AG09319 (cell line): ENCODE measurements at places on chromosomes 12 and 14.

- no peak for DNase-seq
Measured at GRCh38 chr12:103313894-103314293, 181.9 kb downstream of the C12orf42 start.

DNA sequence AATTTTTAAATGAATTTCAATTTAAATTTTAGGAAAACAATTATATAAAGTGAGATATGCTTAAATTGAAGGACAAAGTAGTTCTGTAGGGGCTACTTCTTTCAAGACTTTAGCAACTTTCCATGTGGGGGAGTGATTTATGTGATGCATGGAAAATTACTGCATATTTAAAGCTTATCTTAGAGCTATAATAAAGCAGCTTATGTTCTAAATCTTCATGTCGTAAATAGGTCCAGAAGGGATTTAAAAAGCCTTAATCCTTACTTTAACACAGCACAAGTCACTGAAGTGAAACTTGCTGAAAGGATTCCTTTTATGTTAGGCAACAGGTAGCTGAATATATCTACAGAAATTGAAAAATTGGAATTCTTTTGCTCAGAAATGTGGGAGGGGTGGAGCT, 340.4 kb downstream of the NAV3 start:
- DNase-seq, result no peak

GRCh38 chr12:2414810-2415567, 362.2 kb downstream of the CACNA1C start:
- DNase-seq, result no peak

GRCh38 chr12:52517888-52518287, 2.3 kb downstream of the KRT5 start:
- DNase-seq, result no peak

DNA sequence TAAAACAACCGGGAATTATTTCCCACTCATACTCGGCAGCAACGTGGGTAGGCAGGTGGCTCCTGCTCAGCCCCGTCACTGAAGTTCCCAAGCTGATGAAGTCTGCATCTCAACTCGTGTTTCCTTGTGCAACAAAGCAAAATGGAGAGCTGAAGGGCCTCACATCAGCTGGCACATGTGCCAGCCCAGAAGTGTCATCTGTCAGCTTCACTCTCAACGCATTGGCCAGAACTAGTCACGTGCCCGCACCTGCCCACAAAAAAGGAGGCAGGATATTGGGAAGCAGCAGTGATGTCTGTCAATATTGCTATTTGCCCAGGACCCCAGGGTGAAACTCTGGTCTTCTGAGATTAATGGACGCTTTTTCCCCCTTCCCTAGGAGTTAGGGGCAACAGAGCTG, 344.0 kb downstream of the BCL11B start:
- no peak for DNase-seq

GRCh38 chr12:47686645-47687240, 19.1 kb downstream of the RPAP3 start:
- no peak for DNase-seq

DNA sequence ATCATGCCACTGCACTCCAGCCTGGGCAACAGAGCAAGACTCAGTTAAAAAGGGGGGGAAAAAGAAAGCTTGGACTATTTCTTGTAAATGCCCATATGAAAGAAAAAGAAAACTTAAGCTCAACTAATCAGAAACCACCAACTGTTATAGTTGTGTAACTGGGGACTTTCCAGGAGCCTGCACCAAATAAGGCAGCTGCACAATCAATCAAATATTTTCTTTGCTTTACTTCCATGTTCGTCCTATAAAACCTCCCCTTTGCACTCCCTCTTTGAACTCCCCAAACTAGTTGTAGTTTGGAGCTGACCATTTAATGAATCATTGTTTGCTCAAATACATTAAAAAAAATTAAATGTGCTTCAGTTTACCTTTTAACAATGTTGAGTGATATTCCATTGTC, 54.9 kb downstream of the OTOGL start:
- DNase-seq, result no peak
